ENCODE measurements at places on chromosomes 1 and 21. TPM values are rescaled to one million over a fixed set of nuclear protein-coding genes. Genes with fewer than 3 reads are reported as not detected.

GRCh38 chr1:230261928-230262650 is 164.0 kb downstream of the PGBD5 start:
- DNase-seq, result no peak

DNA sequence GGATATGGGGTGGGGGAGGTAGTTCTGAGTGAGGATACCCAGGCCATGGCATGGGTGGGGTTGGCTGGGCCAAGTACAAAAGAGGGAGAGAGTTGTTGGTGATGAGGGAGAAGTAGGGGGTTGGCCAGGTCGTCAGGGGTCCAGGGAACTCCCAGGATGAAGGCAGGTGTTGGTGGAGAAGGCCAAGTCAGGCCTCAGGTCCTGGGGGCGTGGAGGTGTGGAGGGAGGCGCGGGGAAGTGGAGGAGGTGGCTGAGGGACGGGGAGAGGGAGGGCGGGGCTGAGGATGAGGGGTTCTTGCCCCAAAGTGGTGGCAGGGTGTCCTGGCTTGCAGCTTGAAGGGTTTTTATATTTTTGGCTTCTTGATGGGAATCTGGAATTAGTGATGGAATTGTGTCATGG is 61.1 kb downstream of the FOXO6 start:
- DNase-seq, result no peak

- DNase-seq, result no peak
These were observed 6.2 kb downstream of the ZNF691 start for GRCh38 chr1:42852608-42852980.

GRCh38 chr21:38488640-38489270 is 9.5 kb downstream of the ERG start:
- DNase-seq, result no peak

CHIA gene
- not detected for total RNA-seq

CELA2B gene
- not detected for total RNA-seq

- DNase-seq, result no peak
These were observed 57.4 kb upstream of the CAMK1G start for GRCh38 chr1:209526137-209526536.

LGR6 gene
- 17.0 TPM for total RNA-seq

DNA sequence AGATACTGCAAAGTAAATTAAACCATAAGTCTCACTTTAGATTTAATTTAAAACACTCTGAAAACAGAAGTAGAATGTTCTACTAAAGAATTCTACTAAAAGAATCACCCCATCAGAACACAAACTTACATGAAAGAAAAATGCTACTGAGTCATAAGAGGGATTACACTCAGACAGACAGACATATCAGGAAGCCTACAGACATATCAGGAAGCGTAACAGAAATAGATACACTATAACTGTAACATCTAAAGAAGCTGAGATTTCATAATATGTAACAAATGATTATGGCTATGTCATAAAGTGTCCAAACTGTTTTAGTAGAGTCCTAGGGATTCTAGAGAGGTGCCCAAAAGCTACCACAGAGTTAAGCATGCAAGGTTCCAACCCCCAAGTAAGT is 23.9 kb downstream of the FOXJ3 start:
- no peak for DNase-seq

- no peak for DNase-seq
These were observed 8.0 kb upstream of the CLDN19 start for GRCh38 chr1:42748021-42748420.

GRCh38 chr1:66925558-66925910 is 744 bp downstream of the MIER1 start:
- DNase-seq, result no peak

DNA sequence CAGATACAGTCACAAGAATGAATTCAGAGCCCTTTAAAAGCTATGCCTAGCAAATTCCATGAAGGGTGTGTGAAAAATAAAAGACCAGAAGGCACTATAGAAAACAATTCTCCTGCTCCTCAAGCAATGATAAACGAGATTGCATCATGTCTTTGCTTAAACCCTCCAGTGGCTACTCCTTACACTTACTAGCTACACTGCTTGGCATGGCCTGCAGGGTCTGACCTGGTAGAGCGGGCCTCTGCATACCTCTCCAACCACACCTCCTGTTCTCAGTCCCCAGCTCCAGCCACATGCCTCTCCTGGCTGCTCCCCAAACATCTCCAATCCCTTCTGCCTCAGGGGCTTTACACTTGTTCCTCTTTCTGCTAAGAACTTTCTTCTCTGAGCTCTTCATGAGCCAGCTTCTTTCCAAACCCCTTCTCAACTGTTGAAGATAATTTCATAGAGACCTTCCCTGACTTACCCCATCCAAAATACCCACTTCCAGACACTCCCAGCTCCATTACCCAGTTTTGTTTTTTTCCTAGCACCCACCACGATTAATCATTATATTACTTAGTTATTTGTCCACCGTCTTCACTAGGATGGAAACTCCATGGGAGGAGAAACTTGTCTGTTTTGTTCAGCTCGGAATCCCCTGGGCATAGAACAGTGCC is 11.2 kb upstream of the CREG1 start:
- DNase-seq, result no peak

DNA sequence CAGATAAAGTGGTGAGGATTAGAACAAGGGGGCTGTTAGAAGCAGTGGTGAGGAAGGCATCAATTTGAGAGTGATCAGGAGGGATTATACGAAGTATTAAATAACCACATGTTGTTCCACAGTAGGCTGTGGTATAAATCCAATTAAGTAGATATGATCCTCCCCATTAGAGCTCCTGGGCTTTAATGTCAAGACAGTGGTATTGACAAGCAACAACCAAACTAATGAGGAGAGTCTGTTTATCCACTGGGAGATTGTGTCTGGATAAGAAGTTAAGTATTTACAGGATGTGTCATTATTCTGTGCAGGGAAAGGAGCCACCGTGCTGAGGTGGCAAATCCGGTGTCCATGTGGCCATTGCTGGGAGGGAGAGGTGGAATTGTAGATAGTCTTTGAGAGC is 5.8 kb downstream of the ACTN2 start:
- DNase-seq, result no peak

DNA sequence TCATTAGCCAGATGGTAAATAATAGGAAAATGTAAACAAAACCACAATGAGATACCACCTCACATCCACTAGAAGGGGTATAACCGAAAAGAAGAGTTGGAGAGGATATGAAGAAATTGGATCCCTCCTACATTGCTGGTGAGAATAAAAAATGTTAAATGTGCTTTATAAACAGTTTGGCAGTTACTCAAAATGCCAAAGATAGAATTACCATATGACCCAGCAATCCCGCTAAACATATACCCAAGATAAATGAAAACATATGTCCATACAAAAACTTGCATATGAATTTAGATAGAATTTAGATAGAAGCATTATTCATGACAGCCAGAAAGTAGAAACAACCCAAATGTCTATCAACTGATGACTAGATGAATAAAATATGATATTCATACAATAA is 4.4 kb upstream of the FMO2 start:
- DNase-seq, result no peak

GRCh38 chr1:57309630-57310029 is 114.2 kb downstream of the DAB1 start:
- no peak for DNase-seq

FAM72C gene
- total RNA-seq, result 0.33 TPM

DNA sequence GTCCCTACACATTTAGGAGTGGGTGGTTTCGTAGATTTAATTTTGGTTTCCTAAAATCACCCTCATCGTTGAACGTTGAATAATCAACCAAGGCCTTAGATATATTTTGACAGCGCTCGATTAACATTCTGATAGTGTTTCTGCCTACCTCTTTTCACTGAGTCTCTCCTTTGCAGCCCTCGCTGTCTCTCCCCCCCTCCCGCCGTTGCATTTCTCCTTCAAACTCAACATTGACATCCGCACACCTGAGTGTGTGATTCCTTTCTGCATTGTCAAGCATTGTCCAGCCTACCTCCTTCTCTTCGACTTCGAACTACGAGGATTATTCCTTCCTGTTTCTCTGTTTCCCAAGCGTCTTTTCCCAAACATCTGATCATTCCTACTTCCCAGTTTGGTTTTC is 1.8 kb upstream of the ADAMTS1 start:
- DNase-seq, result no peak

- no peak for DNase-seq
These were observed 6.3 kb downstream of the TOMM20 start for GRCh38 chr1:235122348-235122747.

Measured in right atrium auricular region (tissue), 2 donors.